ENCODE measurements at places on chromosomes 7 and 10. TPM values are rescaled to one million over a fixed set of nuclear protein-coding genes. Genes with fewer than 3 reads are reported as not detected.
A peak's percentile ranks its signal among the peaks of the same experiment; 100 is the strongest.

Gene SLC13A1
- not detected for total RNA-seq

Gene SMIM30
- 63.2 TPM for total RNA-seq

Gene UNCX
- total RNA-seq: not detected

Gene NEURL1
- 0.24 TPM for total RNA-seq

Gene NOS3
- 5.3 TPM for total RNA-seq

DNA sequence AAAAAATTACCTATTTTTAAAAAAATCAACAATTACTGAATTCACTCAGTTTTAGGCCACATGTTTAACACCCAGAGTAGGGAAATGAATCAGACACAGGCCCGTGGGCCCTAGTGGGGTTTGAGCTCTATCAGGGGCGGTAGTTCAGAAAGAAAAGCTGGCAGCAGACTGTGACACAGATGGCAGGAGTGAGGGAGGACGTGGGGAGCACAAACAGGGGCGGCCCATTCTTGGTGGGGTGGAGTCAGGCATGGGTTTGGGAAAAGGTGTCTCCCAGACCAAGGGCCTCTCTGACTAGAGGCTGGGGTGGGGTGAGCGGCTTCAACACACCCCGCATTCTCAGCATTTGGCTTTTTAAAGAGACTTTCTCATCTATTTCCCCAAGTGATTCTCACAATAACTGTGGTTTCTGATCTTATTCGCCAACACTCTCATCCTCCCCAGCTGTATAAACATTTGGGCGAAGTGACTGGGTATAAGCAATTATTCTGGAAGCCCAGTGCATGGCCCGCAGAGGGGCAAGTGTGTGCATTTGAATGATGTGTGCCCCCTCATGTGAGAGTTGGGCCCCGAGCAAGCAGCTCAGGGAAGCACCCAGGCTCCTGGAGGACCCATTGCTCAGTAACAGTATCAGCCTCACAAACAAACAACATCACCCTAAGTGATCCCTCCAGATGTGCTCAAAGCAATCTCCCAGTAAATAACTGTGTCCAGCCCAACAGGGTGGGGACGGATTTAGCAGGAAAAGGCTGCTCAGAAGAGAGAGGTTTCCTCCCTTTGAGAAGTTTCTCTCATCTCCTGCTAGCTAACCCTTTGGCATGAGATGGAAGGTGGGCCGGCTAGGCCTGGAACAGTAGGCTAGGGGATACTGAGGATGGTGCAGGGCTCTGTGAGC lies 437.6 kb upstream of the ZMIZ1 start:
- no peak for DNase-seq

- peak; percentile 53 for DNase-seq
These were observed 184.5 kb downstream of the PHTF2 start for GRCh38 chr7:77982926-77983550.

DNA sequence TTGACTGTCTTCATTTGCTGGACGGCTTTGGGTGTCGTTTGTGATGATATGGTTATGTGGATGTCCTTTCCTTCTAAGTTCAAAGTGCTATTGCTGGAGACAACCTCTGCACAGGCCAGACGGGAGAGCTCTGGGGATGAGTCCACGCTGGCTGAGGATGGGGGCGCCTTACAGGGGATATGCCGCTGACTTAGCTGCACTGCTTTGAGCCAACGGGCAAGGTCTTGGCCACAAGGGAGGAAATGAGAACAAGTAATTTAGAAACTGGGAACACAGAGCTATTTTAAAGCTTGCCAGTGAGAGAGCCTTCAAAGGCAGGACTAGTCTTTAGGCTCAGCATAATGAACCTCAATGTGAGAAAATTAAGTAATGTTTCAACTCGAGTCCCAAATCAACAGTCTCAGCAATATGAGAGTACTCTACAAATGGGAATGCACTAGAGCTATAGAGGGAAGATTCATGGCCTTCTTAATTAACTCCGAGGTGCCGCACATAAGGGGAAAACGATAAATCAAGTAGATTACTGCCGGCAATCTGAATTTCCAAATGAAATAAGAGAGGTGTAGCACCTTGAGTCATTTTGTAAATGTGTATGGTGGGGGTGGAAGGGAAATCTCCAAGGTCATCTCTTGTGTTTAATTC lies 209.3 kb downstream of the JAZF1 start:
- DNase-seq: no peak

DNA sequence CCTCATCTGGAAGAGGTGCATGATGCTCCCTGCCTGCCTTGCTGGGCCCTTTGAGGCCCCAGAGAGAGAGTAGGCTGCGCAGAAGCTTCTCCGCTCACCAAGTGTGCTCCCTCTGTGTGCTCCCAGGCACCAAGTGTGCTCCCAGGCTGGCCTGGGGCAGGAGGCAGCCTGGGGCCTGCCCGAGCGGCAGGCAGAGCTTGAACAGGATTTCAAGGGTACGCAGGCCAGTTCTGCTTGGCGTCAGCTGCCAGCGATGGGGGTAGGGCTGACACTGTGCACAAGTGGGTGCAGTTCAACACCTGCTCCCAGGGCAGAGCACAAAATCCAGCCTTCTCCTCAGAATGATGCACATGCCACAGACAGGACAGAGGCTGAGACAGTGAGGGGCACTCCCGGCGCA lies 119.7 kb downstream of the FAM53B start:
- DNase-seq: no peak

GRCh38 chr10:88086187-88086960 lies 222.9 kb downstream of the PTEN start:
- DNase-seq: peak; percentile 22

GRCh38 chr10:77374189-77374656 lies 263.4 kb downstream of the KCNMA1 start:
- DNase-seq: no peak

All from foreskin keratinocyte (primary cell).